ENCODE measurements at places on chromosomes 13 and 19. TPM values are rescaled to one million over a fixed set of nuclear protein-coding genes. Genes with fewer than 3 reads are reported as not detected.

ZNF442 gene
- total RNA-seq = 6.3 TPM

PRSS57 gene
- total RNA-seq = not detected

TEAD2 gene
- 6.9 TPM for total RNA-seq

RNF113B gene
- total RNA-seq = not detected

MEIOSIN gene
- total RNA-seq = not detected

GPR12 gene
- not detected for total RNA-seq

LILRB4 gene
- not detected for total RNA-seq

CRX gene
- total RNA-seq = not detected

MRPL34 gene
- total RNA-seq = 23.7 TPM

NTF4 gene
- total RNA-seq = 3.2 TPM

C1QTNF9 gene
- not detected for total RNA-seq

SIGLEC9 gene
- not detected for total RNA-seq

SIX5 gene
- total RNA-seq = 2.1 TPM

MRI1 gene
- 27.9 TPM for total RNA-seq

EXOC3L2 gene
- total RNA-seq = not detected

TDRD12 gene
- 0.13 TPM for total RNA-seq

CAMSAP3 gene
- total RNA-seq = 7.0 TPM

CYP4F11 gene
- total RNA-seq = 2.7 TPM

CCL25 gene
- total RNA-seq = not detected

ZNF175 gene
- 1.6 TPM for total RNA-seq

GPC6 gene
- 0.90 TPM for total RNA-seq

GPC5 gene
- under 0.01 TPM for total RNA-seq

KBTBD6 gene
- 4.6 TPM for total RNA-seq

ZNF577 gene
- total RNA-seq = 6.8 TPM

RHPN2 gene
- total RNA-seq = 22.1 TPM

PEAK3 gene
- total RNA-seq = not detected

ZNF726 gene
- total RNA-seq = 3.2 TPM

CABP5 gene
- not detected for total RNA-seq

PTPRH gene
- 3.9 TPM for total RNA-seq

ARRDC5 gene
- total RNA-seq = not detected

PTGIR gene
- not detected for total RNA-seq

FUT1 gene
- 16.9 TPM for total RNA-seq

LILRA2 gene
- not detected for total RNA-seq

APLP1 gene
- 0.26 TPM for total RNA-seq
